NCI-H226 (cell line): ENCODE measurements at places on chromosomes 16 and 17.

DNA sequence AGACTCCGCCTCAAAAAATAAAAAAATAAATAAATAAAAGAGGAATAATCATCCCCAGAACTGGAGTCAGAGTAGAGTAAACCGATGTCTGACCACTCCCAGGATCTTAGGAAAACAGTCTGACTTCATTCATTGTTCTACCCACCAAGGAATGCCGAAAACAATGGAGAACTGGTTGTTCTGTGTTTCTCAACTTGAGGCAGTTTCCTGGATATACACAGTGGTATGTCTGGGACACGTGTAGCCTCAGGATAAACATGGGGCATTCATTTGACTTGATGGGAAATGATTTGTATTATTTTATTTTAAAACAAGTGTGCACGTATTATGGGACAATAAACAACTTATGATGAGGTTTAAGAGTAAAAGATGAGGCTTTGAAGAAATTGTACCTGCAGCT, 32.8 kb upstream of the PAFAH1B1 start:
- no peak for DNase-seq

DNA sequence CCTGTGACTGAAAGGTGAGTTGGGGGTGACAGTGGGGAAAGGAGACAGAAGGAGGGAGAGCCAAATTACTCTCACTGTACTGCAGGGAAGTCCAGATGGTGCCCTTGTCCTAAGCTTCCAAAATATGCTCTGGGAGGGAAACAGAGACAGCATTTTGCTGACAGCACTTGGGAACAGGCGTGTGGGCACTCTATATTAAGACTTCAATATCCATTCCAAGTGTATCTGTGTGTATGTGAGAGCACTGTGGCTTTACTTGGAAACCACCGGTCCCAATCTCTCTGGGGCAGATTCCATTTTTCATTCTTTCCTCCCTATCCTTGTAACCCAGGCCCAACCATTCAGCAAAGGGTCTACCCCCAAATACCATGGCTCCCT, 407.3 kb downstream of the UTP18 start:
- no peak for DNase-seq

- DNase-seq = no peak
These were observed 392 bp upstream of the HID1 start for GRCh38 chr17:74972973-74973328.

DNA sequence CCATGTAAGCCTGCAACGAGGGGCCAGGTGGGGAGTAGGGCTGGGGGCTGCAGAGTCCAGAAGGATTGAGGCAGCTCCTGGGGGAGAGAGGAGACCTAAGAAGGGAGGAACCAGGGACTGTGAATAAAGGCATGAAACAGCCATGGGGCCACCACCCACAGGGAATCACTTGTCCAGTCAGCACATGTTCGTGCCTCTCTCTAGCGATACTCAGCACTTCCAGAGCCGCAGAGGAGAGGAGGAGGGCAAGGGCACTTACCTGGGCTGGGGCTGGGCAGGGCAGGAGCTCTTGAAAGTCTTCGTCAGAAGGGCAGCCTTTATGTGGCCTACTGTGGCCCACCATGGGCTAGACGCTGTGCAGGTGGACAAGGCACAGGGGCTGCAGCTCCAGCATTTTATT, 24.2 kb downstream of the CACNA1G start:
- DNase-seq = no peak

DNA sequence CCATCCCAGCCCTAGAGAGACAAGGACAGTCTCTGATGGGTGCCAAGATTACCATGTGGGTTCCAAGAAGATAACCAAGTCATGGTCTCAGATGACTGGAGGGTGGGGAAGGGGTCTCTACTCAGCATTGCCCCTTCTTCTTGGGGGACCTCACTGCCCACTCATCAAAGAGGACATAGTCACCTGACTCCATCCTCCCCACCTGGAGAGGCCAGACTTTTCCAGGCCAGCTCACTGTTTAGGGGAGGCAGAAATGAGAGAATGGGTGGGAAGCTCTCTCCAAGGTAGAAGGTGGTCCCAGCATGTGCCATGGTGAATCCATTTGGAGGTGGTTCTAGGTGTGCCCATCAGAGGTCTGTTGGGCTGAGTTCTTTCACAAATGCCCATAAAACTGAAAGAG, 20.7 kb upstream of the IL21R start:
- no peak for DNase-seq

GRCh38 chr16:14378131-14378551, 251.9 kb downstream of the PARN start:
- DNase-seq = no peak

DNA sequence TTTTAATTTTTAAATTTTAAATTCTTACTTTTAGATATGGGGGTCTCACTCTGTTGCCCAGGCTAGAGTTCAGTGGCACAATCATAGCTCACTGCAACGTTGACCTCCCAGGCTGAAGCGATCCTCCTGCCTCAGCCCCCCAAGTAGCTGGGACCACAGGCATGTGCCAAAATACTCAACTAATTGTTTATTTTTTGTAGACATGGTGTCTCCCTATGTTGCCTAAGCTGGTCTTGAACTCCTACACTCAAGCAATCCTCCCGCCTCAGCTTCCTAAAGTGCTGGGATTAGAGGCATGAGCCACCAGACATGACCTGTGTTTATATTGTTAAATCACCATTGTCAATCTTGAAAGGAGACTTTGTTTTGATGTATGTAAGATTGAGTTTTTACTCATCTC, 332.2 kb downstream of the WWOX start:
- DNase-seq = no peak

DNA sequence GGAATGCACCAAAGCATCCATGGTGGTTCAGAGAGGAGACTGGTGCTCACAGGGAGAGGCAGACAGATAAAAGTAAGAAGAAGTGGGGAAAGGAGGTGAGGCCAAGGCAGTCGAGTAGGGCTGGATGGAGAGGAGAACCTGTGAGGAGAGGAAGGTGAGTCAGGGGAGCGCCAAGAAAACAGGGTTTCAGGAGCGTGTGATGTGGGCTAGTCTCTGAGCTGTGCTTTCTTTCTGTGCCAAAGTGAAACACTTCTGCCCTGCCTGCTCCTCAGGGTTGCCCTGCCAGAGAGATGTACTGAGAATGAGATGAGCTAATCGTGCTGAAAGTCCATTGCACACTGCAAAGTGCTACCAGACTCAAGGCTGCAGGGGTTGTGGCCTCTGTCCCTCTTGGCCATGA, 310.7 kb upstream of the CCL2 start:
- no peak for DNase-seq

- DNase-seq = no peak
These were observed 134.1 kb downstream of the IRF8 start for GRCh38 chr16:86033016-86033474.

DNA sequence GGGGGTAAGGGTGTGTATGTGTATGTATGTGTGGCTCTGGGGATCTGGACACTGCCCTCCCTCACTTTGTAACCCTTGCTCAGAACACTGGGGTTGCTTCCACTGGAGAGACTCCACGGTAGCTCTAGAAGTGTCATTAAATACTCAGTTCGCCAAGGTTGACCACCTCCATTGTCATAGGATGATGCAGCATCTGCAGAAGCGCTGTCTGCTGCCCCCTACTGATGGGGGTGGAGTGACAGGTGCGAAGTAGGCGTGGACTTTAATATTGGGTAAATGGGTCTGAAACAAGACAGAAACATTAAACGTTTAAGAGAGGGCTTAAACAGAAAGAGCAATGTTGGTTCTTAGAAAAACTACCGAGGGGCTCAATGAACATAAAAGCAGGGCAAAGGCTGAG, 35.5 kb upstream of the STAC2 start:
- no peak for DNase-seq

GRCh38 chr16:84928679-84929420, 82.5 kb downstream of the ZDHHC7 start:
- no peak for DNase-seq

DNA sequence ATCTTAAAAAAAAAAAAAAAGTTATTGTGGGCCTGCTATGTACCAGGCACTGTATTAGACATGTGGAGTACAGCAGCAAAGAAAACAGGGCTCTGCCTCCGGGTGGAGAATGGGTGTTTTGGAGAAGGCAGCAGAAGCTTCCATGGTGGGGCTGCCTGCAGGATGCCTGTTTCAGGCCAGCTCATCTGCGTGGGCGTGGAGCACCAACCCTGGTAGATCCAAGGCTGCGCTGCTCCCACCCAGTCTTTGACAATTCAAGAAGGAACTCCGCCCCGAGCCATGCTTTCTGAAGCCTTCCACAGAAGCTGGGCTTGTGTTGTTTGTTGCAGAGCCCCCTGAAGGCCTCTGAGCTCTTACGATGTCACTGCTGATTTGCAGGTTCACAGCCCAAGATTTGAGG, 23.2 kb upstream of the CACNG1 start:
- DNase-seq = no peak
